Activated T-helper 1 cell treated with anti-CD3 and anti-CD28 coated beads, Interleukin-2, amount 50 U/mL, for 16 hours (primary cell): ENCODE measurements at places on chromosomes 16 and 17.

- peak; percentile 51 for DNase-seq
Observed at GRCh38 chr16:88857728-88858339, 907 bp downstream of the TRAPPC2L start.

DNA sequence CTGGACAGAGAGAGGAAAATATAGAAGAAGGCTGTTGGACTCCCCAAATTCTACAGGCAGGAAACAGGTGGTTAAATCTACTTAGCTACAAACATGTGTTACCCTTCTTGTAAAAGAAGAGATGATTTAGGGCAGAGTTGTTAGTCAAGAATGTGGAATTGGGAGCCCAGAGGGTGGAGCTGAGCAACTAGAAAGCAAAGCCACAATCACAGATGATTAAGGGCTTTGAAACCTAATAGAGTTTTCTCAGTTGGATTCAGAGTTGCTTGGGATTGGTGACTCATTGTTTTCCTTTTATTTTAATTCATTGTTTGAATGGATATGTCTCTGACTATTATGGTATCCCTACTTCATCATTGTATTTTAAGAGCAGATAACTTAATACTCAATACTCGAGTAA, 6.2 kb downstream of the ACSM5 start:
- DNase-seq, result no peak

DNA sequence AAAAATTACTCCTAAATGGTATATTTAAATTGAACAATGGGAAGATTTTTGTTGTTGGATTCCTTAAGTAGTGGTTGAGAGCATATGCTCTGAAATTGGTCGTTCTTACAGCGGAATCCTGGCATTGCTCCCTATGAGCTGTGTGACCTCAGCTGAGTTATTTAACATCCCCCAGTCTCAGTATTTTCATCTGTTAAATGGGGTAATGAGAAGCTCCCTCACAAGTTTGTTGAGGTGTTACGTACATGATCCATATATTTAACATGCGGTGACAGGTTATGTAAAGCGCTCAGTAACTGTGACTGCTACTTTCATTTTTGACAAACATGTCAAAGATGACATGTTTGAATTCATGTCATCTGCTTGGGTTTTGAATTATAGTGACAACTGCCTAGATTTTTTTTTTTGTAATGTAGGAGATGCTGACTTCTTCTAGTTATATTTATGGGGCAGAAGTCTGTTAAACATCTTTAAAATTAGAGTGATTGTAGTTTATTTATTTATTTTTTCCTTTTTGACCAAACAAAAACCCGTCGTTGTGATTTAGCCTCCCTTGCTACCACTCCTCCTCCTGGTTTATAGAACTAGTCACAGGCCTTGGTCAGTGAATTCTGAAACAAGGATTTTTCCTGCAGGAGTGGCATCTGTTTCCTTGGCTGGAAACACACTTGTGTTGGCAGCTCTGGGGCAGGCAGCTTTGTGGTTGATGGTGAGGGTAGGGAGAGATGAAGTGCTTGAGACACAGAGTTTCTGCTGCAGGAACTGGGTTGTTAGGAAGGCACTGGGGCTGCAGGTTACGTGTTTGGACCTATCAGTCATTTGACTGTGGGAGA, 268.8 kb downstream of the SNX29 start:
- no peak for DNase-seq

DNA sequence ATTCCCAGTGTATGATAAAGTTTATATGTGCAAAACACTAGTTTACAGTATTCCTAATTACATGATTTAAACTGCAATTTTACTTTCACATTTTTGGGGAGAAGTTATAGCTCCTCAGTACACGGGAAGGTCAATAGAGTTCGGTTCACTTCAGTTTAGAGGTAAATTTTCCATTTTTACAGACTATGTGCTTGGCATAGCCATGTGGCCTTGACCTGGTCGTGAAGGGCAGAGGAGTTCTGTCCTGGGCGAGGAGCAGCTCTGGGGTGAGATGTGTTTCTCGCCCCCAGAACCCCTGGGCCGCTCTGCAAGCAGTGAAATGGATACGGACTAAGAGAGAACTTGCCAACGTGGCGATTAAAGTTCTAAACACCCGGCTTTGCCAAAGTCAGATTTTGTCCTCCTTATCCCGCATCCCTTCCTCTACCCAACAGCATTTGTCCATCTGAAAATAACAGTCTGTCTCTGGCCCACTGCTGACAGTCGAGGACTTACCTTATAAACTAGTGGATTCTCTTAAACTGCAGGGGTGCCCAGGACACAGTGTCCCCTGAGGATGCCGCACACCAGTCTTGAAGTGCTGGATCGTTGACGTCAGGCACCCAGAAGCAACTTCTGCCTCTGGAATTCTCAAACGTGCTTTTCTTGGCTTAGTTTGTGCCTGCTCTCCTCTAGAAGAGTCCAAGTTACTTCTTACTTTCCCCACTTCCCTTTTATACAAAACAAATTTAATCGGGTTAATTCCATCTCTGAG, 1.5 kb upstream of the SIAH1 start:
- DNase-seq, result no peak

GRCh38 chr17:73027130-73027741, 65.3 kb downstream of the SLC39A11 start:
- no peak for DNase-seq

GRCh38 chr16:77277141-77277540, 77.9 kb downstream of the SYCE1L start:
- DNase-seq, result no peak

DNA sequence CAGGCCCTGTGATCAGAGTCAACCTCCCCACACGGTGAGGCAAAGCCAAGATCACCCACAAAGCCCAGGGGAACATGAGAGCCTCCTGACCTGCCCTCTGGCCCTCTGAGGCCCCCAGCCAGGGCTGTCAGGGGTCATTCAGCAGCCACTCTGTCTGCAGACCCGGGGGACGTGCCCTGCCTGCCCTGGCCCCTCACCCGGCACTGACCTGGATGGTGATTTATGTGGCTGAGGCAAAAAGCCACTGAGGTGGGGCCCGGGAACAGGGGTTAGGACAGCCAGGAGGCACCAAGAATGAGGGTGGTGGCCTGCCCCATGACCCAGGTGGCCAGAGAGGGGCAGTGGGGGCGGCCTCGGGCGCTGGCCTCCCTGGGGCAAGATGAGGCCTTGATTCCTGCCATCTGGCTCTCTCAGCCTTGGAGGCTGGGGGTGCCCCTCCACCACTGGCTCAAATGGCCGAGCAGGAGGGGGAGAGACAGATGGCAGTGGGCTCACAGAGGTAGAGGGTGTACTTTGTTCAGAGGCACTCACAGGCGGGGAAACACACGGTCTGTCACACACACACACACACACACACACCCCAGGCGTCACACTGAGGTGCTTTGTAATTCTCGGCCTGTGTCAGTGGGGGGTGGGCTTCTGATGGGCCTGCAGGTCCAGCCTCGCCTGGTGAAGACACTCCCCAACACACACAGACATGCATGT, 174.0 kb upstream of the GSE1 start:
- no peak for DNase-seq

GRCh38 chr16:23052908-23053580, 96.2 kb downstream of the USP31 start:
- DNase-seq, result no peak

DNA sequence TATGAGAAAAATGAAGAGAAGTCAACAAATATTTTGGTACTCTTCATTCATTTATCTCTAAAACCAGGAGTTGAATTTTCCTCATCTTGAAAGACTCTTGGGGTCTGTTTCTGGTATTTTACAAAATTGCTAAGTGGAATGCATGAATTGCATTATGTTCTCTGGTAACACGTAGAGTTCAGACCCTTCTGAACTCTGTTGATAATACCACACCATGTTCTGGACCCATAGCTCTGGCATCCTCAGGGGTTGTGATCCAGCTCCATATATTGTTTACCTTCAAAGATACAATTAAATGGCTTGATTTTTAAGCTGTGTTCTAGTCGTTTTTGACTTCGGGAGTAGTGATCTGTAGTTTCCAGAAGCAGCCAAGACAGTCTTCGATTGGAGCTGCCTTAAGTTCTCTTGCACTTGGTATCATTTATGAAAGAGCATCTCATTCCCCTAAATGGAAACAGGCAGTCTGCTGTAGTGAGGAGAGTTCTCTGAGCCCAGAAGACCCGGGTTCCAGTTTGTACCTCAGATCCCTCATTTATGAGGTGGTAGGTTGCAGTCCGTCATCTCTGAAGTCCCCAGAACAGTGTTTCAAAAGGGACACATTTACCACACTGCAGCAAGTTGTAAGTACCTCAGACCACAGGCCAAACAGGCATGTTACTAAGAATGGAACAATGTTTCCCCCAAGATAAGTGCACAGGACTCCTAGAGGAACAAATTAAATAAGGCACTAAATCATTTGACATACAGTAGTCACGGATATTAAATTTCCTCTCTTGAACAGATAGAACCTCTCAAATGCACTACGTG, 9.6 kb downstream of the PSMD7 start:
- DNase-seq, result no peak

- DNase-seq, result no peak
Observed at GRCh38 chr16:11973070-11973469, 3.5 kb upstream of the SNX29 start.

DNA sequence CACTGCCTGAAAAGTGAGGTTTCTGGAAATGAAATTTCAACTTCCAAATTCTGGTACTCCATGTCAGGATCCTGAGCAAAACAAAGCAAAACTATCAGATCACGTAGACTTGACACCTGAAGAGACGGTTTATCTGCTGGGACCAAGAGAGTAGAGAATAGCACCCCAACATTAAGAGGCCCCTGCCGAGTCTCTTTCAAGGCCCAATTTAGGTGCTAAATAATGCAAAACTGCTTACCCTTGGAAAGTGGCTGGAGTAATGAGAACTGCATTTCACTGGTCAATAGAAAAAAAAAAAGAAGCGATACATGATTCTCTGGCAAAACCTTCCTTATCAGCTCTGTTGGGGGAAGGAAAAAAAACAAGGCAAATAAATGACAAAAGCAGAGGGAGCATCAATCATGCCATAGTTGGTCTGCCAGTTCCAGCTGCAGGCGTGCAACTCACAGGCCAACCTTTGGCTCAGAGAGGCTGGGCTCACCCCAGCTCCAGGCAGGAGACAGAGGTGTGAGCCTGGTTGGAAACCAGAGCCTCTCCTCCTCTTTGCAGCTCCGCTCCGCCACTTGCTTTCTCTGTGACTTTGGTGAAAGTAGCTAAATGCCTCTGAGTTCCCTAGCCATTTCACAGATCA, 595.2 kb downstream of the TOX3 start:
- no peak for DNase-seq

GRCh38 chr17:78133179-78133951, 2.8 kb downstream of the TMC8 start:
- no peak for DNase-seq

DNA sequence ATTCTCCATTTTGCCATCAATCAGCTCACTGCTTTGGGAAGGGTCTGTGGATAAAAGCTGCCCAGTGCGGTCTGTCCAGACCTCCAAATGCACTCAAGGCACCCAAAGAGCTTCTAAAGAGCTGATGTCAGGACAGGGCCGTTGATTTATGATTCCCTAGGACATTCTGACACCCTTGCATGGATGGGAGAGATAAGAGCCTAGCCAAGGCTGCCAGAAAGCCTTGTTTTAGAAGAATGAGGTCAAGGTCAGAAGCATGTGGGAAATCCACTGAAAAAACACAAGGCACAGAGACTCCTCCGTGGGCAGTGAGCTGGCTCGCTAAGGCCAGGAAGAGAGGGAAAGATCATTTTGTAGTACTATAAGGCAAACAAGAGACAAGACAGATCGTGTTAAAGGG, 214.0 kb downstream of the CDH11 start:
- no peak for DNase-seq

GRCh38 chr16:55508941-55509931, at the start of gene LPCAT2:
LPCAT2 (plus strand) TSS chr16:55509072; CDS start chr16:55509182, 110 bp downstream.
- DNase-seq, result no peak

DNA sequence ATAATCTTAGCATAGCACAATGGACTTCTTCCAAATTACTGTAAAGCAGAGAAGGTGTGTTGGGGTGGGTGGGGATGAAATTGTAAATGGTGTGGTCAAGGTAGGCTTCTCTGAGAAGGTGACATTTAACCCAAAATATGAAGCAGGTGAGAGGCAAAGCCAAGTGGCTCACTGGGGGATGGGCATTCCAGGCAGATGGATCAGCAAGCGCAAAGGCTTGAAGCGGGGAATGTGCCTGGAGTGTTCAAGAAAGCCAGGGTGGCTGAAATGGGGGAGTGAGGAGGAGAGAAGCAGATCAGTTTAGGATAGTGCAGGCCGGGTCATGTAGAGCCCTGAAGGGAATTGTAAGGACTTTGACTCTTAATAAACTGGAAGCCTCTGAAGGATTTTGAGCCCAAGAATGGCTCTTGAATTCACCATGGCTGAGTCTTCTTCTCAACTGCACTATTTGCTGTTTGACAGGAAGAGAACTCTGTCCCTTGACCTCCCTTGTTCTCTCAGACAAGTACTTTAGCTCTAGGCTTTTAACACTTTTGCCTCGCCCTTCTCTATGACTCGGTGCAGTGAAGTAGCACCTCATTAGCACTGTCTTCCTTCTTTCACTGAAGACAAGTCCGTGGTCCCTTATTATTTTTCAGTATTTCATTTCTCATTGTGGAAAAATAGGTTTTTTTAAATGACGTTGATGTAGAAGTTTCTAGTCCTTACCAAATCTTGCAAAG, 14.7 kb downstream of the CACNG3 start:
- DNase-seq, result no peak

- no peak for DNase-seq
Observed at GRCh38 chr17:68613739-68614298, 12.7 kb upstream of the FAM20A start.

DNA sequence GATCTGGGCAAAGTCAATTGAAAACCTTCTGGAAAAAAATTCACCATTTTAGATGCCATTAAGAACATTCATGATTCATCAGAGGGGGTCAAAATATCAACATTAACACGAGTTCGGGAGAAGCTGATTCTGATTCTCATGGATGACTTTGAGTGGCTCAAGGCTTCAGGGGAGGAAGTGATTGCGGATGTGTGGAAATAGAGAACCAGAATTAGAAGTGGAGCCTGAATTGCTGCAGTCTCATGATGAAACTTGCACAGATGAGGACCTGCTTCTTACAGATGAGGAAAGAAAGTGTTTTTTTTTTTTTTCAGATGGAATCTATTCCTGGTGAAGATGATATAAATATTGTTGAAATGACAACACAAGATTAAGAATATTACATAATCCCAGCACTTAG, 12.9 kb downstream of the ITGAX start:
- DNase-seq, result no peak

DNA sequence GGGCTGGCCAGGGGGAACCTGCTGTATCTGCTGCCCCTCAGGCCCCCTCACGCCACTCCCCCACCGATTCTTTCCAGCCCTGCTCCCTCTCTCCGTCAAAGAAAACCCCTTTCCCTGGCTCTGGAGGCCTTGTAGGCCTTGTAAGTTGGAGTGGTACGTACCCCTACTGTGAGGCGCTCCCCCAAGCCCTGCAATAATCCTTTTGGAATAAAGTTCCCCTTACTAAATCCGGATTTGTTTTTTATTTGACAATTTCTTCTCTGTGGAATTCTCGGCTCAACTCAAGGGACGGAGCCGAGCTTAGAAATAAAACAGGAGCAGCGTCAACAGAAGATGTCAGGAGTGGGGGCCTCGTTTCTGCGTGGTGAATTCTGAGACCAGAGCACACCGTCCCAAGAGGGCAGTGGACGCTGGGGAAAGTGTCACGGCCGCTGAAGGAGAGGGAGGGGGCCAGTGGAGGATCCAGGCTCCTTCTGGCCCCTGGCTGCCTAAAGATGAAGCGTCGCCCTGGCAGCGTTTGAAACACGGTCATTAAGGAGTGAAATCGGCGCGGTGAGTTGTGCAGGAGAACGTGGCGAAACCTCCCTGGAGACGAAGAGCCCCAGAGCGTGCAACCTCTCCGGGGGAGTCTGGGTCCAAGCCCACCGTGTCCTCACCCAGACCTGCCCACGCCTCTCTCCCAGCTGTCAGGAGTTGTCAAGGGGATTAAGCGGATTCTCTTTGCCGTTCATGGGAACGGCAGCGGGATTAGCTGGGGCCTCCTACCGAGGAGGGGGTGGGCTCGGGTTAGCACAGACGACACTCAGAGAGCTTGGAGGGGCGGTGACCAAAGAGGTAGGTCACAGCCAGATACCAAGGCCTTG, 47.0 kb downstream of the SLC7A5 start:
- no peak for DNase-seq
